NCI-H524 treated with DMSO at 0.1 percent for 48 hours (cell line): ENCODE measurements at places on chromosomes 16 and 17.

DNA sequence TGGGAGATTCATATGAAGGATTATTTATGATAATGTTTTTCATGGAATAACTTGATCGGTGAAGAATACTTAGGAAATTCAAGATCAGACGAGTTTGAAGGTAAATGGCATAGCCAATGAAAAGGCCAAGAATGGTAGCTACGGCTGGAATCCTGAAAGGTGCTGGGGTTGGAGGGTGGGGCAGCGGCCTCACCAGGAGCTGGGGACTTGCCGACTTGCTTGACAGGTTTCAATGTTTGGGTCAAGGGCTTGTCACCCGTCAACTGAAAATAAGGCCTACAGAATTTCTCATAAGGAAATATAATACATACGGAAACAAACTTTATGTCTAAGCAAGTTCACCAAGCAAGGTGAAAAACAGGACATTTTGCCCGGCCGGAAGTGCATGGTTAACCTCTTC, 9.9 kb downstream of the CRYM start:
- no peak for DNase-seq

DNA sequence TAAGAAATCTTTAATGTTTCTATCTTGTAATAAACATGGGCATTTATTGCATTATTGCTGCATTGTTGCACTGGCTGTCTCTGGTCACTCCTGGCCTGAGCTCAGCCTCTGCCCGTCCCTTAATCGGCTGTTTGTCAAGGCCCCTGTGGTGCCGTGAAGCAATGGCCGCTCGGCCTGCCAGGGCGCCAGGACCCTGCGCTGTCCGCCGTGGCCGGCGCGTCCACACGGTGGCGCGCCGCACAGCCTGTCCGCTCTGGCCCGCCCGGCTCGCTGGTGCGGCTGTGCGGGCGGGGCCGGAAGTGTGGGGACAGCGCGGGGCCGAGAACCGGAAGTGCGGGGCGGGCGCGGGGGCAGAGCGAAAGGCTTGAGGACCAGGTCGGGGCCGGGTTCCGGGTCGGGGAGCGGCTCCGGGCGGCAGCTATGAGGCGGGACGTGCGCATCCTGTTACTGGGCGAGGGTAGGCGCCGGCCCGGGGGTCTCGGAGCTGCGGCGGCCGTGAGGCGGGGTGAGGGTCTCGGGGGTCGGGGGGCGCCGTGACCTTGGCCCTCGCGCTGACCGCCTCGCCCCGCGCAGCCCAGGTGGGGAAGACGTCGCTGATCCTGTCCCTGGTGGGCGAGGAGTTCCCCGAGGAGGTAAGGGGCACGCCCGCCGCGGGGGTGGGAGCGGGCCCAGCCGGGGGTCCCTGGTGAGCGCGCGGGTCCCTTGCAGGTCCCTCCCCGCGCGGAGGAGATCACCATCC, at the start of gene RHOT2:
TSS of gene RHOT2 (plus strand) at position 353 of the 739 bp plus-strand sequence. CDS start at position 421, 68 bp downstream.
- DNase-seq = peak; percentile 9

GRCh38 chr16:56673921-56674320, 4.3 kb downstream of the MT1H start:
- DNase-seq = no peak

DNA sequence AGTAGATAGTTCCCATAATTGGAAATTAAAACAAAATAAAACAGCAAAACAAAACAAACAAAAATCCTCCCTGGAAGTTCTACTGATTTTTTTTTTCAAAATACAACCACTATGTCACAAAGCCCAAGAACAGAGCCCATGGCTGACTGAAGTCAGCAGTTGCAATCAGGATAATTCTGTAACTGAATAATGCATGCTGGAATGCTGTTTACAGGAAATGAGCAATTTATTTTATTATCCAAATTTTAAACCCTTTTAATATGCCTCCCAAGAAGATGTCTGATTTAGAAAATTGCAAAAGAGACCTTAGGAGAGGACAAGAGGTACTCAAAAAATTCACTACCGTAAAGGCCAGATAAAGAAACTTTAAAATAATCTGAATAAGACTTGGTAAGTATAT, 578.2 kb downstream of the TOX3 start:
- no peak for DNase-seq

DNA sequence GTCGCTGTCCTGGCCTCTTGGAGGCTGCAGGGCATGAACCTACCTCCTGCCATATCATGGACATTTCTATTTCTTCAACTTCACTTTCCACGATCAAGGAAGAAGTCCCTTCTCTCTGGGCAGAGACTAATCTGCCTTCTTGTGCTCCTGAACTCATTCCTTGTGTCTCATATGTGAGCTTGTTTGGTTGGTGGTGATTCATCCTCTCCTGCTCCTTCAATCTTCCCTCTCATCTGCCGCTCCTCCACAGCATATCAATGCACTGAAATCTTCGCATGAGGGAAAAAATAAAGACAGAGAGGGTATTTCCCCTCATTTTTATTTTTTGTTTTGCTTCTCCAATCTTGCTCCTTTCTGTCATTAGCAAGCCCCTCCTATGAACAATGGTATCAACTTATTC, 571.7 kb upstream of the GOT2 start:
- DNase-seq = no peak

DNA sequence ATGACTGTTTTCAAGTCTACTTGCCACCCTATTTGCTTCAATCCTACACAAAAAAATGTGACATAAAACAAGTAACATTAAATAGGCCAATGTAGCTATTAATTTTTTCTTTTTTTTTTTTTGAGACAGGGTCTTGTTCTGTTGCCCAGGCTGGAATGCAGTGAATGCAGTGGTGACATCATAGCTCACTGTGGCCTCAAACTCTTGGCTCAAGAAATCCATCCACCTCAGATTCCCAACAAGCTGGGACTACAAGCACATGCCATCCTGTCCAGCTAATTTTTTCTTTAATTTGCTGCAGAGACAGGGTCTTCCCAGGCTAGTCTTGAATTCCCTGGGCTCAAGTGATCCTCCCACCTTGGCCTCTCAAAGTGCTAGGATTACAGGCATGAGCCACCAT, 29.4 kb downstream of the ANKFY1 start:
- DNase-seq = no peak

GRCh38 chr17:4304417-4305027, 40.7 kb upstream of the ANKFY1 start:
- DNase-seq = no peak

DNA sequence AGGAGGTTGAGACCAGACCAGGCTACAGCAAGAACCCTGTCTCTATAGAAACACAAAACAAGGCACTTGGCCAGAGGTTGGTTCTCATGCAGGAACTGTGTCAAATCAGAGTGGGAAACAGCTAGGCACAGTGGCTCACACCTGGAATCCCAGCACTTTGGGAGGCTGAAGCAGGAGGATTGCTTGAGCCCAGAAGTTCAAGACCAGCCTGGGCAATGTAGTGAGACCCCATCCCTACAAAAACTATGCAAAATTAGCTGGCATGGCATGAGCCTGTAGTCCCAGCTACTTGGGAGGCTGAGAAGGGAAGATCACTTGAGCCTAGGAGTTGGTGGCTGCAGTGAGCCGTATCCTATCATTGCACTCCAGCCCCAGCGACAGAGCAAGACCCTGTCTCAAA, 1.7 kb downstream of the UNKL start:
- no peak for DNase-seq

- DNase-seq = no peak
Observed at GRCh38 chr17:74851612-74852236, 8.0 kb downstream of the GRIN2C start.

- no peak for DNase-seq
Observed at GRCh38 chr17:81240761-81241160, 1.6 kb downstream of the NDUFAF8 start.

GRCh38 chr16:64250866-64251265, 871.0 kb downstream of the CDH11 start:
- DNase-seq = no peak

- peak; percentile 51 for DNase-seq
Observed at GRCh38 chr17:77657839-77658238, 300.7 kb upstream of the TNRC6C start.

DNA sequence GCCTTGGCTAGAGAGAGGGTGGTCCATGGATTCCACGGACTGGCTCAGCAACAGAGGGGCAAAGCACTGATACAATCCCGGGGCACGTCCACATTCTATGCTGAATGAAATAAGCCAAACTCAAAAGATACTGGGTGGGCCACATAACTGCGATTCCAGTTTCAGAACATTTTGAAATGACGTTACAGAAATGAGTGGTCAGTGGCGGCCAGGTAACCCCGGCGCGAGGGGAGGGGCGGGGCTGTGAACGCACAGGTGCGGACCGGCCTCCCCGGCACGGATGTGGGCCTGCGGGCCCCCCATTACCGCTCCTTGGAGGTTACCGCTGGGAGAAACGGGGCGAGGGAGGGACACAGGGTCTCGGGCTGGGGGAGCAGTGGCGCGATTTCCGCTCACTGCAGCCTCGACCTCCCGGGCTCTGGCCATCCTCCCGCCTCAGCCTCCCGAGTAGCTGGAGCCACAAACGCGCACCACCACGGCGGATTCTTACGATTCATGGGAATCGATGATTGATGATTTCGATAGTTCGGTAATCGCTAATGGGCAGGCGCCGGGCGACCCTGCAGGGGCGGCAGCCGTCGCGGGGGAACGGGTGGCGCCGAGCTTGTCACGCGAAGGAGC, 559 bp downstream of the MVD start:
- DNase-seq = no peak

- no peak for DNase-seq
Observed at GRCh38 chr16:3020604-3021448, 658 bp downstream of the TNFRSF12A start.

GRCh38 chr17:74211912-74212208, 1.5 kb upstream of the TTYH2 start:
- no peak for DNase-seq

GRCh38 chr16:54517181-54517580, 230.6 kb upstream of the IRX3 start:
- no peak for DNase-seq

DNA sequence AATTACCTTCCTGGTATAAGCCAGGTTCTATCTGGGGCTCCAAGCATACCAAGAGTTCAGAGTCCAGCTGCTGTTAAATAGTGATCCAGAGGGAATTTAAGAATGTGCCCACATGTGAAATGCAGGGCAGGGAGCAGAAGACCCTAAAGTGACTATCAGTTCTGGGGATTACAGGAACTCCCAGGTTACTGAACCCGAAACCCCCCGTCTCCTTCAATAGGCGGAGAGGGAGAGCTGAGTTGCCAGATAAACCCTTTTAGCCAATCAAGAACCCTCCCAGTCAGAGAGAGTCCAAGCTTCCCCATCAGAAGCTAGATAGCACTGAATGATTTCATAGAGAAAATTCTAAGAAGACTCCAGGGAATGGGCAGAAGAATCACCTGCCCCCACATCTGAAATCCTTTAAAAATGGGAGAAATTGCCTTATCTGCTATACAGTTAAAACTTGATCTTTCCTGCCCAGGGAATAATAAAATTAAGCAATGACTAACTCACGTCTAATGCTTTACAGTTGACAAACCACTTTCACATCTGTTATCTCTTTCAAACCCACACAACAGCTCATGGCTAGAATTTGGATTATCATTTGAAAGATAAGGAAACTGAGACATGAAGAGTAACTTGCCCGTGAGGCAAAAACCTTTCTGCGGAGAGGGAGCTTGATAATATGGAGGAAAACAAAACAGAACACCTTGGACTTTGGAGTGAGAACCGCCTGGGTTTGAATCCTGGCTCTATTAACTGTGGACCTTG, 10.2 kb downstream of the NOG start:
- no peak for DNase-seq

GRCh38 chr17:12047681-12048376, 27.2 kb downstream of the MAP2K4 start:
- DNase-seq = no peak

- DNase-seq = no peak
Observed at GRCh38 chr16:48378836-48379235, 6.4 kb downstream of the SIAH1 start.

DNA sequence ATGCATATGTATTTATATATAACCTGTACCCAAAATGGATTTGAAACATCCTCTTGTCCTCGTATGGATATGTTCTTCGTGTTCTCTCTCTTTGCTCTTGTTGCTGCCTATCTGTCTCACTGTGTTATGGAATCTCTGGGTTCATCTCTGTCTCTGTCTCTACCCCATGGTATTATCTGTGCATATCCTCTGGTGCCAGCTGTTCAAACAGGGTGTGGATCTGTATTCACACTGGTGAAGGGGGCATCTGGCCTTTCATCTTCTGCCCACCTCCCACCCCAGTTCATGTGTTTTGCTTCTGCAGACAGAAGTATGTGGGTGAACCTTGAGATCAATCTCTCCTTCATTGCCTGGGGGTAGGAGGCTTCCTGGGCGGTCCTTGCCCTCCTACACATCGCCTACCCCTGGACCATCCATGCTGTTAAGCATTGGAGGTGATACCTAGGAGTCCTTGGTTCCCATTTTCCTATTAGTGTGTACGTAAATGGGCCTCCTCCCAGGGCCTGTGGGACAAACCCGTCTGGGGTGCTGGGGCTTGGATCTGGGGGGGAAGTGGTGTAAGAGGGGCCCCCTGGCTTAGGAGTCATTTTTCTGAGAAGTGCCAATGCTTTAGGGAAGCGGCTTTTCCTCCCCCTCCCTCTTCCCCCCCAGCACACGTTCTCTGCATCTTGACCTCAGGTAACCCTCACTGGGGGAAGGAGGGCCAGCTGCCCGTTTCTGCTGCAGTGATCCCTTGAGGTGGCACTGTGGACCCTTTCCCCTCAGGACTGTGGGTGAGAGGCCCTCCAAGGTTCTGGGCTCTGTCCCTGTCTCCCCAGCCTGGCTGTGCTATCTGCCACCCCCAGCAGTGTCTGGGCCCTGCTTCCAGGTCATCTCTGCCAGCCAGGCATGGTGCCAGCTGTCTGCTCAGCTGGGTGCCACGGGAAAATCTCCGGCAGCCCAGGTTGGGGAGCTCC, 21.1 kb downstream of the RARA start:
- no peak for DNase-seq

DNA sequence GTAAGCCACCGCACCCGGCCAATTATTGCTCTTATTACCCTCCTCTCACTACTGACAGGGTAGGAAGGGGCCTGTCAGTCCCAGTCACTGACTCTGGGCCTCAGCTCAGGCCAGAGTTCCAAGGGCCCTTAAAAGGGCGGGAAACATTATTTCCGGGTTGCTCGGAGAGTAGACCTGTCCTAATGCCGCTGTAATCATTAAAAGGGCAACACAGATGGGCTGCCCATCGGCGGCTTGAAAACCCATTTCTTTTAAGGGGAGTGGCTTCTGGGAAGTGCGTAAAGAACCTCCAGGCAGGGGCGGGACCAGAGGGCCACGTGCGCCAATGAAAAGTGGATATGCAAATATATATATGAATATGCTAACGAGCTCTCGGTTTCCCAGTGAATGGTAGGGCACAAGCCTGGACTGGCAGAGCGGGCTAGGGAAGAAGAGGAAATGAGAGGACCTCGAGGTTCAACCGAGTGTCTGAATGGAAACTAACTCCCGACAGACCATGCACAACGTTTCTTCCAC, 26.6 kb downstream of the PIPOX start:
- DNase-seq = no peak

GRCh38 chr17:68179236-68179925, 68.5 kb upstream of the AMZ2 start:
- DNase-seq = no peak

GRCh38 chr17:65294181-65294719, 157.1 kb downstream of the RGS9 start:
- DNase-seq = peak; percentile 7

GRCh38 chr16:80883159-80883642, 78.8 kb upstream of the CDYL2 start:
- no peak for DNase-seq
